NCI-H1694 treated with DMSO at 0.1 percent for 48 hours (cell line): ENCODE measurements at places on chromosomes 12 and 14.

- peak; percentile 16 for DNase-seq
These were observed 164.9 kb downstream of the ETV6 start for GRCh38 chr12:11814374-11814773.

DNA sequence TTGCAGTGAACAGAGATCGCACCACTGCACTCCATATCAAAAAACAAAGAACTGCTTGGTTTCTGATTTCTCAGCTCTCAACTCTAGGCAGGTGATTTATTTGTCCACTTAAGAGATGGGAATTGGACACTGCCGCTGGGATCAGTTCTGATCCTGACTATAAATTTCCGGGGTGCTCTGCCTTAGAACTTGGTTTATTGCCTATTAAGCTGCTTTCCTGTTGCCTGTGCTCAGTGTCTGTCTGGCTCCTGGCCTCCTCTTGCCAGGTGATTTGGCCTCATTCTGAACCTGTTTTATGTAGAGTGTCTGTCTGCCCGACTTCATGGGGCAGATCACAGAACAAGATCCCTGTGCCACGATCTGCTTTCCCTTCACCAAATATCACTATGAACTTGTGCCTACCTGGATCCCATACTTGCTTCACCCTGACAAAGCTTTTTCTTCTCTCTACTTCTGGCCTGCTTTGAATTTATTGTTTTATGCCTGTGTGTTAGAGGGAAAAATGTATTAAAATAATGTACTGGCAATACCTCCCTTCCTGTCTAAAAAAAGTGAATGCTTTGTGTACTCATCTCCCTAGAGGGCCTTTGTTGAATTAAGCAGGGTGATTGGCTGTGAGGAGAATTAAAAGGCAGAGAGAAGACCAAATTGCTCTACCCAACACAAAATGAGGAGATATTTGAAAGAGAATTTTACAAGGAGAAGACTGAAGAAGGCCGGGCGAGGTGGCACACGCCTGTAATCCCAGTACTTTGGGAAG lies 27.6 kb downstream of the CDKN1B start:
- no peak for DNase-seq

GRCh38 chr12:43728698-43729097 lies 29.9 kb downstream of the PUS7L start:
- no peak for DNase-seq

DNA sequence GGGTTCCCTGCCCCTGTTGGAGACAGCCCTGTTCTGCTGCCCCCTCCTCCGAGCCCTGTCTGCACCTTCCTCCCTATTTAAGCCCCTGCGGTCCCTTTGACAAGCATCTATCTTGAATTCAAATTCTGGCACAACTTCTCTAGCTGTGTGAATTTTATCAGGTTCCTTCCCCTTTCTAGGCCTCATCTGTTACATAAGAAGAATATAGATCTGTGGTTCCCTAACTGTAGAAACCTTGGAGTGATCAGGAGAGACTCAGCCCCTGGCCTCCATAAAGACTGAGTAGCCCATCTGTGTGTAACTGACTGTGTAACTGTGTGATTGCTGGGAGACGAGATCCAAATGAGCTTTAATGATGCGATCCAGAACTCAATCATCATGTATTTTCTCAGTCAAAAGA lies 13.0 kb upstream of the RACGAP1 start:
- DNase-seq = no peak

DNA sequence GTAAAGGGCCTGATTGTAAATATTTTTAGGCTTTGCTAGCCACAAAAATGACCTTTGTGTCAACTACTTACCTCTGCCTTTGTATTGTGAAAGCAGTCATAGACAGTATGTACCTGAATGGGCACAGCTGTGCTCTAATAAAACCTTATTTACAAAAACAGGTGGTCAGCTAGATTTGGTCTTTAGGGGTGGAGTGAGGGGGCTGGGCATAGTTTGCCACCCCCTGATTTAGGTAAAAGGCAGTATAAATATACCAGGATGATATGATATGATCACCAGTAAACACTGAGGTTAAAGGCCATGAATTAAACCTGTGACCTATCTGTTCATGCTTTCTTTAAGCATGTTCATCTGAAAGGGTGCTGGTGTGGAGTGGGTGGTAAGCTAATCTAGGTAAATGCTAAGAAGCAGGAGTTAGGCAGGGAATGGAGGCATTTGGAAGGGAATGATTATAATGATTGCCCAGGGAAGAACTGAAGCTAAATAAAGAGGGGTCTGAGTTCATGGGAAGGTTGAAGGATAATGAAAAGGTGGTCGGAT lies 77.1 kb upstream of the BCAT1 start:
- DNase-seq = no peak

DNA sequence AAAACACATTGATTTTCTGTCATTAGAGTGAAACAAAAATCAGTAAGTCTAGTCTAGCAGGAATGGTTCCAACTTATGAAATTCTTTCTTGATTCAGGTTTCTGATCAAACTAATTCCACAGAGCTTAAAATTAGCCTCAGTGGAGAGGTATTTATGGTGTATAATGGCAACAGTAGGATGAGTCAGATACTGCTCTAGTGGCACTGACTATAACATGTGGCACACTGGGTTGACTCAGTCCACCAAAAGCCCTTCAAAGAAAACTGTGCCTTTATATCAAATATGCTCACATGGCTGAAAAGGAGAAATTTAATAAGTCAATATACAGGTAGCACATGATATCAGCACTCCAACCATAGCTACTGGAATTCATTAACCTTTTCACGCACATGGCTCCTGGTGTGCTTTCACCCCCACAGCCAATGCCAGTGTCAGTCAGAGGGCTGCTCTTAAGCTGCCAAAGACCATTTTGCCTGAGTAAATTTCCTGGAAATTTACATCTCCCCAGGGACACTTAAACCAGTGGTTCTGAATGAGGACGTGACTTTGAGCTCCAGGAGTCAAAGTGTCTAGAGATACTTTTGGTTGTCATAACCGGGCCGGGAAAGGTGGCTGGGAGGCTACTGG lies 21.7 kb upstream of the CATSPERB start:
- no peak for DNase-seq
